ENCODE measurements at places on chromosomes 16 and 17. TPM values are rescaled to one million over a fixed set of nuclear protein-coding genes. Genes with fewer than 3 reads are reported as not detected.

VTN gene
- polyA plus RNA-seq: 20.5 TPM

GRCh38 chr17:74875155-74875976, 2.6 kb upstream of the FDXR start:
- no peak for DNase-seq

DNA sequence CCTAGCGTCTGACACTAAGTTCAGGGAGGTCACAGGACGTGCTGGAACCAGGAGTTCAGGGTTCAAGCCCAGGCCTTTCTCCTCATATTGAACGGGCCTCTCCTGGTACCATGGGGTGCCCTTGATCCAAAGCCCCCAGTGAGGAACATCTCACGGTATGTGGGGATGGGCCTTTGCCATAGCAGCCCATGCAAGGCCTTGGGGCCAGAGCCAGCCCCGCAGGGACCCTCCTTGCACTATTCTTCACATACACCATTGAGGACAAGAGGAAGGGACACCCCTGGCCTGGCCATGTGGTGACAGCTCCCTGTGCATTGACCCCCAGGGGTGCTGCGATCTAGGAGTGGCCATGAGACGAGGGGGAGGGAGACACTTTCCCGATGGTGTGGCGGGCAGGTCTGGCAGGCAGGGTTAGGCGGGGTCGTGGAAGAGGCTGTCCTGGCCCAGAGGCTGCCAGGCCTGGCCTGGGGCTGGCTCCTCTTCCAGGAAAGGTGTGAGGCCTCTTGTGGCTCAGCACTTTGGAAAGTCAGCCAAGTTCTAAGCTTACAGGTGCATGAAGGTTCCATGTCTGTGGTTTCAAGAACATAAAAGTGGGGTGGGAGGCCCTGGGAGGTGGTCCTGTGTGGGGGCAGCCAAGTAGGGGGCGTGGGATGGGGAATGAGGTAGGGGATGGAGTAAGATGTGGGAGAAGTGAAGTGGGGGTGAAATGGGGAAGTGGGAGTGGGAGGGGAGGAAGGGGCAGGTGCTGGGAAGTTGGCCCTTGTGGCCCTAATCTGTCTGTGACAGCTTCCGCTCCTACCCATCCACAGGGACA, 88.7 kb upstream of the CBX4 start:
- DNase-seq: no peak

ENGASE gene
- polyA plus RNA-seq: 21.0 TPM

GCGR gene
- 9.2 TPM for polyA plus RNA-seq

CCL8 gene
- polyA plus RNA-seq: 0.15 TPM

- no peak for DNase-seq
Measured at GRCh38 chr16:89155184-89155679, 16.3 kb upstream of the CDH15 start.

USP43 gene
- polyA plus RNA-seq: 8.0 TPM

CBX2 gene
- 22.9 TPM for polyA plus RNA-seq

MT1E gene
- 26.6 TPM for polyA plus RNA-seq

GRCh38 chr16:80166082-80166481, 374.7 kb upstream of the DYNLRB2 start:
- DNase-seq: no peak

GRCh38 chr17:54864636-54865356, 35.9 kb upstream of the TOM1L1 start:
- no peak for DNase-seq

DNA sequence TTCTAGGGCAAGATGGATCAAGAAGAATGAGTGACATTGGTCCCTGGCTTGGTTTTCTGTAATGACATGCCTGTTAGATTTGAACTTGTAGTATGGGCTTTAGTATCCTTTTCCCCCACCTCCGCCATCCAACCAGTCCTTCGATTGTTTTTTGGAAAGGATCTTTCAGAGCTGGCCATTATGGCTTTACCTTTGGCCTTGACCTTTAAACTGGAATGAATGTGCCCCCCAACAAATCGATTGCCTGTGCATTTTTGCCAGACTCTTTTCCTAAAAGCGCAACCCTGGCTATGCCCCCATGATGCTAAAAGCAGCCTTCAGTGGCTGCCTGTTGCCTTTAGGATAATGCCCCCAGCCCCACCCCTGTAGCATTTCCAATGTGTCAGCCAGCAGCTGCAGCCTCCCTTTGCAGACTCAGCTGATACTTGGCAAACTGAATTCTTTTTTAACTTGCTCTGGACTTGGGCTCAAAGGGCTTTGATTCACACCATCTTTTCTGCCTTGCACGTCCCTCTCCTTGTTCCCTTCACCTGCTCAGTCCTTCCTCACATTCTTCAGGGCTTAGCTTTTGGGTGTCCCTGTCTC, 4.0 kb downstream of the GPRC5C start:
- no peak for DNase-seq

DNA sequence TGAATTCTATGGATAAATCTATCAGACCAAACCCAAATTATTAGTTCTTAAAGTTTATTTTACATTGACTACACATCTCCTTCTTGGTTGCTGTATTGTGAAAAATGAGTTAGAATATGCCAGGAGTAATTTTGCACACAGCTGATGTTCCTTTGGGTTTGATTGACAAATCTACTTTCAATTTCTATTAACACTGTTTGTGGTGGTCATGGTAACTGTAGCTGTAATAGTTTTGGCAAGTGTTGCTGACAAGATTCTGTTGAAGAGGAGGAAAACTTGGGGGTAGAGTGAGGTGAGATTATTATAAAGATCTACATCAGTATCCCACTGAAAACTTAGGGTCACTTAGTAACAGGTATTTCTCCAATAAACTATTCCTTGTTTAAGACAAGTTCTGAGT, 30.3 kb downstream of the MRTFB start:
- no peak for DNase-seq

DNA sequence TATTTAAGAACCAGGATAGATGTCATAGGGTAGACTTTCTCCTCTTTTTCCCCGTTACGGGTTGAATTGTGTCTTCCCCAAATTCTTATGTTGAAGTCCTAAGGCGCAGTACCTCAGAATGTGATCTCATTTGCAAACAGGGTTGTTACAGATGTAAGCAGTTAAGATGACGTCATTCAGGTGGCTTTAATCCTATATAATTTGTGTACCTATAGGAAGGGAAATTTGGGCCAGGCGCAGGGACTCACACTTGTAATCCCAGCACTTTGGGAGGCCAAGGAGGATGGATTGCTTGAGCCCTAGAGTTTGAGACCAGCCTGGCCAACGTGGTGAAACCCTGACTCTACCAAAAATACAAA, 99.5 kb upstream of the DHX40 start:
- no peak for DNase-seq

DNA sequence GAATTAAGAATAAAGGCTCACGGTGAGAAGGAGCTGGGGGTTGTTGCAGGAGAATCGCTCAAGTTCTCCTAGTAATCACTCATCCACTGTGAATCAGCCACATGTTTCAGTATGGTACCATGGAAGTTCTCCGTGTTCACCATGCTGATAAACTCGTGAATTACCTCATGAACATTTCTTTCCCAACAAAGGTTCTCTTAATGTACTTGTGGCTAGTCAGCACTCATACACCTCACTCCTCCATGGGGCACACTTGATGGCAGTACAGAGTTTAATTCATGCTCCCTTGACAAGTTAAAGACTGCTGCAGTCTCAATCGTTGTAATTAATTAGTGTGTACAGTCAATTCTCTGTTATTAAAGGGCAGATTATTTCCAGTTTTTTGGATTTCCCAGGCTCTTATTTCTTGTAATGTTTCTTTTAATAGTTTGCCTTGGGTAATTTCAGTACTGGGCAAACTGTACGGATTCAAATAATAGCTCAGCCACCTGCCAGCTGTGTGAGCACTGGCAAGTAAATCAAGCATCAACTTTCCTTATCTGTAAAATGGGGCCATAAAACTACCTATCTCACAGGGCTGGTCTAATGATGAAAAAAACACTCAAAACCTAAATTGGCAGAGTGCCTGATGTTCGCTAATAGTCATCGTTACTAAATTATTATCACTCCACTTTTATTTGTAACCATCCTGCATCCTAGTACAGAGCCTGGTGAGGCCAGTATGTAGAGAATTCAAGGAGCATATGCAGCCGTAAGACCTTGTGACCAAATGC, 6.1 kb downstream of the GOT2 start:
- no peak for DNase-seq

GRCh38 chr17:40645943-40646342, 1.7 kb downstream of the SMARCE1 start:
- DNase-seq: no peak

GRCh38 chr16:11025120-11025531, 80.8 kb downstream of the CLEC16A start:
- DNase-seq: no peak

DNA sequence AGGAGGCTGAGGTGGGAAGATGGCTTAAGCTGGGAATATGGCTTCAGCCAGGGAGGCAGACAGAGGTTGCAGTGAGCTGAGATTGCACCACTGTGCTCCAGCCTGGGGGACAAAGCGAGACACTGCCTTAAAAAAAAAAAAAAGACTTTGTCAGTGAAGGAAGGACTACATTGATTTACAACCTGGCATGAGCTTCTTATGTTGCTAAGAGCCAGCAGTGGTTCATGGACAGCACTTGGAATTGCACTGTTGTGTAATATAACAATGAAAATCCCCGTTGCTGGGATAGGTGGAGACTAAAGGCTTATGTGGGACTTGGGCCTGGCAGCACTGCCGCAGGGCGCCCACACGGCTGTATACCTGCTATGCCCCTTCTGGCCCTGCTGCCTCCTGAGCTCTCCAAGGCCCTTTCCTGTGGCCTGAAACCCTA, 14.1 kb upstream of the SLC16A5 start:
- DNase-seq: no peak

GRCh38 chr16:75761108-75761507, 34.8 kb upstream of the CPHXL start:
- DNase-seq: no peak

GRCh38 chr16:88855176-88855575, 1.6 kb downstream of the GALNS start:
- no peak for DNase-seq

CPD gene
- 96.0 TPM for polyA plus RNA-seq

POLR2A gene
- polyA plus RNA-seq: 141 TPM

- peak; percentile 74 for DNase-seq
Measured at GRCh38 chr16:49876716-49877129, 20.8 kb upstream of the ZNF423 start.

DNA sequence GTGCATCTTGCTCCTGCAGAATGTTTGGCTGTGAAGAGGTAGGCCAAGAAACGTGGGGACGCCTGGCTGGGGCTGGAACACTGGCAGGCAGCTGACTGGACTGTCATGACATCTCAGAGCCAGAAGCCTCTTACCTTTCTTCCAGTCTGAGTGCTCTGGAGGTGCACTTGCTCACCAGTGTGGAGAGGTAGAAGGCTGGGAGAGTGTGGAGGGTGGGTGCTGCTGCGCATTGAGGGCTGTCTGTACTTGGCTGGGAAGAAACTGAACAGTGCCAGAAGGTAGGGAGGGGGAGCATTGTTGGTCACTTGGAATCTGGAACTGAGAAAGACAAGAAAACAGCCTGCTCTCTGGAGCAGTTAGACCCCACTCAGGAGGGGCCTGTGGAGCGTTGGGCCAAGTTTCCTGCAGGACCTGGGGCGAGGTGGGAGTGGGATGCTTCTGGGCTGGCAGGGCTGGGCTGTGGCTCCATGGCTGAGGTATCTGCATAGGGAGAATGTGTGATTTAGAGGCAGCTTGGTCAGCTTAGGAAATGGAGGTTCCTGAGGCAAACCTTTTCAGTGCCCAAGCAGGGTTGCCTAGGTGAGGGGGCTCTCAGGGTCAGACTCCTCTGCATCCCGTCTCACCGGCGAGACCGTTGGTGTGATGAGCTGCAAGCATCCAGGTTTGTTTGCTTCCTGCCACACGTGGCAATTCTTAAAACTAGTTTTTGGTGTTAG, 55.1 kb downstream of the KSR1 start:
- no peak for DNase-seq

COPZ2 gene
- polyA plus RNA-seq: 15.3 TPM

DNA sequence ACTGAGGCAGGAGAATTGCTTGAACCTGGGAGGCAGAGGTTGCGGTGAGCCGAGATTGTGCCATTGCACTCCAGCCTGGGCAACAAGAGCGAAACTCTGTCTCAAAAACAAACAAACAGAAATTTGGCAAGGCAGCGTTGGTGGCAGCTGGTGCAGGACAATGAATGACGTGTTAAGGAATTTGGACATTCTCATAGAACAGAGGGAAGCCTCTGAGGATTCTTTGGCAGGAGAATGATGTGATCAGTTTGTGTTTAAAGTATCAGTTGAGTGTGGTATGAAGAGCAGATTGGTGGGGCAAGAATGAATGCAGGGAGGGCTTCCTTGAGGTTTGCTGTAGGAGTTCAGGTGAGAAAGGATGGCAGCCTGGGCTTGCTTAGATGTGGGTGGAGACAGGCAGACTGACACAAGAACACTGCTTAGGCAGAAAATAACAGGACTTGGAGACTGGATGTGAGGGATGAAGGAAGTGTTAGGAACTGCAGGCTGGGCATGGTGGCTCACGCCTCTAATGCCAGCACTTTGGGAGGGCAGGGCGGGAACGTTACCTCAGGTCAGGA, 4.8 kb downstream of the CYB5D2 start:
- no peak for DNase-seq

- no peak for DNase-seq
Measured at GRCh38 chr16:57622361-57623250, 5.8 kb upstream of the ADGRG1 start.

GRCh38 chr16:56351481-56351880, 73.9 kb downstream of the AMFR start:
- DNase-seq: no peak

DNA sequence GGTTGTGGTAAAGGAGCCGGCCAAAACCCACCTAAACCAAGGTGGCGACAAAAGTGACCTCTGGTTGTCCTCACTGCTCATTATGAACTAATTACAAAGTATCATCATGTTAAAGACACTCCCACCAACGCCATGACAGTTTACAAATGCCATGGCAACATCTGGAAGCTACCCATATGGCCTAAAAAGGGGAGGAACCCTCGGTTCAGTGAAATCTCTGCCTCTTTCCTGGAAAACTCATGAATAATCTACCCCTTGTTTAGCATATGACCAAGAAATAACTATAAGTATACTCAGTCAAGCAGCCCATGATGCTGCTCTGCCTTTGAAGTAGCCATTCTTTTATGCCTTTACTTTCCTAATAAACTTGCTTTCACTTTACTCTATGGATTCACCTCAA, 72.2 kb downstream of the CYLD start:
- DNase-seq: no peak

GRCh38 chr16:8179615-8180014, 410.7 kb downstream of the TMEM114 start:
- no peak for DNase-seq
